Non-pigmented ciliary epithelial cell (primary cell): ENCODE measurements at places on chromosomes 4 and X.

DNA sequence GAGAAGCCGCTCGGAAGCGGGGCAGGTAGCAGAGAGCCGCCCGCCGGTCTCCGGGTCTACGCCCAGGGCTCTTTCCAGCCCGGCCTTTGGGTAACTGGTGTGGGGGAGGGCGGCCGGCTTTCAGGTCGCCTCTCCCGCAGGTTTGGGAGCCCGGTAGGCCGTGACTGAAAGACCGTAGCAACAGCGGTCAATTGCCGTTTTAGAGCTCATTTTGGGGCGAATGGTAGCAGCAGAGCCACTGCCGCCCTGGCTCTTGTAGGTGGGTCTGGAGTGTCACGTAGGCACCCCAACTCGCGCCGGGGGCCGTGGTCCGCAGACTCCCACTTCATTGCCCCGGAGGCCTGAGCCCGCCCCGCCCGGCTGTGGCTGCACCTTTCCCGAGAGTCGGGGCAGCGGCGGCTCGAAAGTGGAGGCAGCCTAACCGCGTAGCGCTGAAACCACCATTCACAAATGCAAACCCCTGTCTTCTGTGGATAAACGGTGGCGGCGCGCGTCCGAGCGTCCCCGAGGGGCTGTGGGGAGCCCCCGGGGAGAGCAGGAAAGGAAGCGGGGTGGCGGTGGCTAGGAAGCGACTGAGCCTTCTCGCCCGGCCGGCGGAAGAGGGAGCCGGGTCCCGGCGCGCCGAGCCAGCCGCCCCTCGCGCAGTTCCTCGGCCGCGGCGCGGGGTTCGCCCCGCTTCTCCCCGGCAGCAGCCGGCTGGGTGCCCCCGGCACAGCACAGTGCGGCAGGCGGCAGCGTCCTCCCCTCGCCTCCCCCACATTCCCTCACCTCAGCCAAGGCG lies 2185.1 kb upstream of the TENM3 start:
- no peak for DNase-seq

DNA sequence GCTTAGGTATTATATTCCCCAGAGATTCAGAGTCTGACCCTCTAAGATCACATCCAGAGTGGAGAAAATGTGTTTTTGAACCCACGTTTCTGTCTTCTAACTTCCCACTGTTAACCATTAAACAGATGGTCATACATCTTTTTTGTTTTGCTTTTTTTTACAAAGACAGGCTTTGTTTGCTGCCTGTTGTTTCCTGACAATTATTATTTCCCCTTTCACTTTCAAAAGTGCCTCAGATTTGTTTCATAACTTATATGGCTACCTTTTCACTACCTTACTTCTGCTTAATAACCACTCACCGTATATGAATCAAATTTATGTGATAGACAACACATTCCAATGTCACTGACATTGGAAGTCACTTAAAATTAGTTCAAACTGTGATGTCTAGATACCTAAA lies 142.2 kb downstream of the HS3ST1 start:
- no peak for DNase-seq

- DNase-seq: no peak
These were observed 65.6 kb downstream of the SPINK2 start for GRCh38 chr4:56755901-56756300.

DNA sequence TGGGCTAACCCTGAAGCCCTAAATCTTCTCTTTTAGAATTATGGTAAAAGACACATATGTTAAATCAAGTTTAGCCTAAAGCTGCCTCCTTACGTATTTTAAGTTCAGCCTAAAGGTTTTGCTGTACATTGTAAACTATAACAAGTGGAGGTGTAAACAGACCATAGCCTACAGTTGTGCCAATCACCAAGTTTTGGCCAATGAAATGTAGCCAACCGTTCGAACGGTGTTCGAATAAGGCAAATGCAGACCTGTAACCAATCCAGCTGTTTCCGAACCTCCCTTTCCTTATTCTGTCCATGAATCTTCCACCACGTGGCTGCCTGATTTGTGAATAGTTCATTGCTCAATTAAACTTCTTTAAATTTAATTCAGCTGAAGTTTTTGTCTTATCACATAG lies 52.1 kb upstream of the TBC1D9 start:
- DNase-seq: no peak

GRCh38 chr4:125773502-125773901 lies 458.7 kb downstream of the FAT4 start:
- DNase-seq: no peak

DNA sequence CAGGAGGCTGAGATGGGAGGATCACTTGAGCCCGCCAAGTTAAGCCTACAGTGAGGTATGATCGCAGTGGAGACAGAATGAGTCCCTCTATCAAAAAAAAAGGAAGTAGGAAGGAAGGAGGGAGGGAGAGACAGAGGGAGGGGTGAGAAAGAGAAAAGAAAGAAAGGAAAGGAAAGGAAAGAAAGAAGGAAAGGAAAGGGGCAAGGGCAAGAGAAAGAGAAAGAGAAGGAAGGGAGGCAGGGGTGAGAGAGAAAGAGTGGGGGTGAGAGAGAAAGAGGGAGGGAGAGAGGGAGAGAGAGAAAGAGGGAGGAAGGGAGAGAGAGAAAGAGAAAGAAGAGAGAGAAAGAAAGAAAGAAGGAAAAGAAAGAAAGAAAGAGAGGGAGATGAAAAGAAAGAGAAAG lies 13.2 kb downstream of the ELF2 start:
- no peak for DNase-seq

- DNase-seq: no peak
These were observed 33.7 kb upstream of the USP51 start for GRCh38 chrX:55523356-55523755.

- no peak for DNase-seq
These were observed at the start of gene FRMPD3 for GRCh38 chrX:107448998-107449835. Gene FRMPD3, plus strand, starts transcription at chrX:107449652. Its CDS starts 76,937 bp downstream, at chrX:107526589.

DNA sequence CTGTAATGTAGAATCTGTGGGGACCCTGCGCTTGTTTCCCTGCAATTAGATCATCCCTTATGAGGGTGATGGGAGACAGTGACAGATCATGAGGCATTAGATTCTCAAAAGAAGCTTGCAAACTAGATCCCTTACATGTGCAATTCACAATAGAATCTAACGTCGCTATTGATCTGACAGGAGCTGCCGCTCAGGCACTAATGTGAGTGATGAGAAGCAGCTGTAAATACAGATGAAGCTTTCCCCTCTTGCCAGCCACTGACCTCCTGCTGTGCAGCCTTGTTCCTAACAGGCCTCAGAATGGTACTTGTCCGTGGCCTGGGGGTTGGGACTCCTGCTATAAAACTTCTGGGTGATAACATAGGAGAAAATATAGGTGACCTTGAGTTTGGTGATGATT lies 1076.8 kb downstream of the PDHA2 start:
- DNase-seq: no peak

DNA sequence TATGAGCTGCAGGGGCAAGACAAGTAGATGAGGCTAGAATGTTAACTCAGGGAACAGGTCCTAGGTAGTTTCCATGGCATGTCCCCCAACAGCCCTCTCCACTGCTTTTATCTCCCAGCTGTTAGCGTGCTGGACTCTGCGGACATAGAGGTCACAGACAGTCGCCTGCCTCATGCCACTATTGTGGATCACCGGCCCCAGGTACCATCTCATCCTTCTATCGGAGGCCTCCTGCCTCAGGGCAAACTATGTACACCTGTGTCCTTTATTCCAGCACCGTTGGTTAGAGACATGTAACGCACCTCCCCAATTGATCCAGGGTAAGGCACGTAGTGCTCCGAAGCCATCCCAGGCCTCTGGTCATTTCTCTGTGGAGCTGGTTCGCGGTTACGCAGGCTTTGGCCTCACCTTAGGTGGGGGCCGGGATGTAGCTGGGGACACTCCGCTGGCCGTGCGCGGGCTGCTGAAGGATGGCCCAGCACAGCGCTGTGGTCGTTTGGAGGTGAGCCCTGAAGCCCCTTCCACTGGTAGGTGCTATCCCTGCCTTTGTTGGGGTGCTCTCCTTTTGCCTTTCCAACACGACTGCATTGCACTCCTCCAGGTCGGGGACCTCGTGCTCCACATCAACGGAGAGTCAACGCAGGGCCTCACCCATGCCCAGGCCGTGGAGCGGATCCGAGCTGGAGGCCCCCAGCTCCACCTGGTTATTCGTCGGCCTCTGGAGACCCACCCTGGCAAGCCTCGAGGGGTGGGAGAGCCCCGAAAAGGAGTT lies 2.2 kb downstream of the MAGIX start:
- DNase-seq: no peak
